Thoracic aorta (tissue), 2 donors: ENCODE measurements at places on chromosomes 4 and X.

DNA sequence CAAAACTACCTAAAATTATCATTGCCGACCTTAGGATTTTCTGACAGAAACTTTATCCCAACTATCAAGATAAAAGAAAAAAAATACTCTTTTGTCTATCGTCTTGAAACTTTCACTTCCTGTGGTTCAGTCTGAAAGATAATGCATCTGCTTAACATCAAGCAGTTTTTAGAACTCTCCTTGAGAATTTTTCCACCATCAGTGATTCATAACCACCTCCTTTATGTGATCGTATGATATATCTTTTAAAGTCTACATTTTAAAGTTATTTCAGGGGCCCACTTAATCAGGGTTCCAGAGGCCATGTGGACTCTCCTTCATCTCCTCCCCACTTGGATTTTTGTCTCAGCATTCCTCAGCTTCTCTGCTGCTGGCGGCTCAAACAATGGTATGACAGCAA, 272.8 kb upstream of the TENM3 start:
- no peak for DNase-seq

GRCh38 chr4:72365981-72366380, 203.0 kb downstream of the ADAMTS3 start:
- DNase-seq = no peak

DNA sequence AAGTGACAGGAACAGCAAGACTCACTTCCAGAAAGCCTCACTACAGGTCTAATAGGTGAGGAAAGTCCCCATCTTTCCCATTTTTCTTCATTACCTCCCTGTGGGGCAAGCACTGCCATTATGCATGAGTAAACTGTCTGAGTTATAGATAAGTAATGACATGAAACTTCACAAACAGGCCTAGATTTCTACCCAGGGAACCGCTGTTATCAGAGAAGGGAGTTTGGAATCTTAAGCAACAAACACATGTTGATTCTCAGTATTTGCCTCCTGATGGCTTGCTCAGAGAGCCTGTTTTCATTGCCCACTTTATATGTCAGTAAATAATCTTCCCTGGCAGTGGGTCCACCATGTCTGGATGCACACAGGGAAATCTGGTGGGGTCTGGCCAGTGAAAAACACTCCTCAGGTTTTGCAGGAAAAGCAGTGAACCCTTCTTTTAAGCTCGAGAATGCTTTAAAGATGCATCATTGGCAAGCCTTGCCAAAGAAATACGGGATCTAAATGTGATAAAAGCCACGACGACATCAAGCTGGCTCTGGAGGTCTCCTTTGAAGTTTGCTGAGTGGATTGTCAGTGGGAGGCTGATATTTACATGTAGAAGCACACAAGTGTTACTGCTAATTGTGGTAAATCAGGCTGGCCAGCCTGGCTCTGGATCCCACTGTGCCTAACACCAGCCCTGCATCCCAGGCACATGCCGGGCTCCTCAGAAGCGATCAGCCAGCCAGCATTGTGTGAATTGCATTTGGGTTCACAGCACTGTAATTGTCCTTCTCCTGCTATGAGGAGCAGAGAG, 25.2 kb downstream of the PDGFRA start:
- DNase-seq = no peak

DNA sequence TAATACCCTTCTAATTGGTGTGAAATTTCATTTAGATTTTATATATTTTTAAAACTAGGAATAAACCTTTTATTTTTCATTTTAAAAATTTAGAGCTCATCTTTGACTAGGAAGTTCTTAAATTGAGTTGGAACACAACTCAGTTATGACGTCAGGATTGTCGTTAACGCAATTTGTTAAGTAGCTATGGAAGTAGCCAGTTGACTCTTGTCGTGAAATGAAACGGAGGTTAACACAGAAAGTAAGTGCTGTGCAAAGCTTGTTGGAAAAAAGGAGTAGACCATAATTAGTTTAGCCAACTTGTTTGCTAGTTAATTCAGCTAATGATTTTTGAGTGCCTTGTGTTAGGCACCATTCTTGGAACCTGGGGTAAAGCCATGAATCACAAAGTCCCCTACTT, 18.3 kb downstream of the LARP7 start:
- no peak for DNase-seq

DNA sequence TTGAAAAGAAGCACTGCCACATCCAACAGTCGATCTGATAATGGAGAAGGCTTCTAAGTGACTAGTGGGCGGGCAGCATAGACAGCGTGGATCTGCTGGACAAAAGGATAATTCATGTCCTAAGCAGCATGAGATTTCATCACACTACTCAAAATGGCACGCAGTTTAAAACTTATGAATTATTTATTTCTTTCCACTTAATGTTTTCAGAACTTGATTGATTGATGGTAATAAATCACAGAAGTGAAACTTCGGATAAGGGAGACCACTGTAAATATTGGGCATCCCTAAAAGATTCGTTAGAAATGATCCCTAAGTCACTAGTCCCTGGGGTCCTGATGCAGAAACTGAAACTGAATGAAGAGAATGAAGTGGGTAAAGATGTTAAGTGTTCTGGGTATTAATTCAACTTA, 93.0 kb upstream of the ANK2 start:
- no peak for DNase-seq

DNA sequence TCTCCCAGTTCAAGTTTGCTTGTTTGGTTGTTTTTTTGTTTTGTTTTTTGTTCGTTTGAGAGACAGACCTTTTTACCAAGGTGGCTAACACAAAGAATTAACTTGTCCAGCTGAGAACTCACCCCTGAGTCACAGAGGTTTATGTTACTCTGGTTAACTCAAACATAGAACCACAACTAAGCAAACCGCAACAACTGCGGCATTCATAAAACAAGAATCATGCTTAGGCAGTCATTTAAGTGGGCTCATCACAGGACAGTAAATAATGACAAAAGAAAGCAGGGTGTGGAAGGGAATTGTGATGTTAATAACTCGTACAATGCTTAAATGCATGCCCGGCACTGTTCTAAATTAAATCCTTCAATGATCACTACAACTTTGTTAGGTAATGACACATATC, 24.7 kb upstream of the IL13RA1 start:
- DNase-seq = no peak

DNA sequence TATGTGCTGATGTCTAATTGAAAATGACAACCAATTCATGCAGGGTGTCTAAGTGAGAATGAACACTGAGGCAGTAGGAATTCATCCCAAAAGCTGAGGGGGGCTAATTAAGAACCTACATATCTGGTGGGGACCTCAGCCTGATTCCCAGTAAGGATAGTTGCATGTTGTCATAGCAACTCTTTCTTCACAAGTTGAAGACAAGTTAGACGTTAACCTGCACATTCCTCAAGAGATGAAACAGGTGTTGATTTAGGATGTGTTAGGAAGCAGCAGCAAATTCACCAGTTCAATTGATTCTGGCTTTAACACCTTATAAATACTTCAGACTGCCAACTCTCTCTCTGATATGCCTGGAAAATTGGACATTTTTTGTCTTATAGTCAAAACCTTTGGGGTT, 7.3 kb downstream of the FNIP2 start:
- no peak for DNase-seq

DNA sequence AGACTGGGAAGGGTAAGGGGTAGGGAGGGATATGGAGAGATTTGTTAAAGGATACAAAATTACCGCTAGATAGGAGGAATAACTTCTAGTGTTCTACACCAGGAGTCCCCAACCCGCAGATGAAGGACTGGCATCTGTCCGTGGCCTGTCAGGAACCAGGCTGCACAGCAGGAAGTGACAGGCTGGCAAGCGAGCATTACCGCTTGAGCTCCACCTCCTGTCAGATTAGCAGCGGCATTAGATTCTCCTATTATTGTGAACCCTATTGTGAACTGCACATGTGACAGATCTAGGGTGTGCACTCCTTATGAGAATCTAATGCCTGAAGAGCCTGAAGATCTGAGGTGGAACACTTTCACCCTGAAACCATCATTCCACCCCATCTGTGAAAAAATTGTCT, 27.9 kb upstream of the BBS7 start:
- no peak for DNase-seq

DNA sequence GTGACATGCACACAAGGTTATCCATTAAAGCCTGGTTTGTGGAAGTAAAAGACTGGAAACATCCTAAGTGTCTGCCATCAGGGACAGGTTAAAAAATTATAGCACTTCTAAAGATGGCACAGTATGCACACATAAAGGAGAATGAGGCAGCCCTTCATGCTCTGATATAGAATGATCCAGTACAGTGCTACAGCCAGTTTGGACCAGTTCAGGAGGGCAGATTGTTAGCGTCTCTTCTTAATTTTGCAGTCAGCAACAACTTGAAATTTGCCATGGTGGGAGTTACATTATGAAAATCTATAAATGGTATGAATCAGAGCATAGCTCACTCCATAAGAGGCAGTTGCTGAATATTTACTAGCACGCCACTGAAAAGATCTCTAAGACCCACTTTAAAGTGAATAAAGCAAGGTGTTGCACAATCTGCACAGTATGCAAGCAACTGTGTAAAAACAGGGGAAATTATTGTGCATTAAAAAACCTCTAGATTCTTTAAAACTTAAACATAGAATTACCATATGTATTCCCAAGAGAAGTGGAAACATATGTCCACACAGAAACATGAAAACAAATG, 20.3 kb upstream of the SOD3 start:
- DNase-seq = no peak

GRCh38 chr4:154211506-154211905, 280.1 kb downstream of the DCHS2 start:
- no peak for DNase-seq

- DNase-seq = no peak
Measured at GRCh38 chr4:77002321-77003107, 53.0 kb downstream of the SEPTIN11 start.

GRCh38 chrX:49838374-49838773, 9.3 kb downstream of the PAGE4 start:
- DNase-seq = no peak

DNA sequence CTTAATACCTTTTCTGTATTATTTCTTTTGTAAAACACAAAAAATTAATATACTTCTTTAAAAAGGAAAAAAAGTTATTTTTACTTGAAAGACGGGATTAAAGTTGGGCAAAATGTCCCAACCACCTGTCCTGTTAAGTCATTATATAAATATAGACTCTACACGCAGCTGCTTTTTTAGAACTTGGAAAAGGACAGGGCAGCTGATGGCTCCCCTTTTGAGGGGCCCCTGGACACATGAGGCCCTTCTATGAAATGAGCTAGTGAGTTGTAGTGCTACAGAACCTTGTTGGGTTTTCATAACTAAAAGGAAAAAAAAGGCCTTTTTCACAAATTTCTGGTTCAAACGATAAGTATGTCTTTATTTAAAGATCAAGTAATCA, 600 bp upstream of the BEX2 start:
- no peak for DNase-seq

GRCh38 chr4:48490012-48490679, at the start of gene ZAR1:
Gene ZAR1, plus strand, starts transcription at chr4:48490252. Its CDS starts 40 bp downstream, at chr4:48490292.
- no peak for DNase-seq

DNA sequence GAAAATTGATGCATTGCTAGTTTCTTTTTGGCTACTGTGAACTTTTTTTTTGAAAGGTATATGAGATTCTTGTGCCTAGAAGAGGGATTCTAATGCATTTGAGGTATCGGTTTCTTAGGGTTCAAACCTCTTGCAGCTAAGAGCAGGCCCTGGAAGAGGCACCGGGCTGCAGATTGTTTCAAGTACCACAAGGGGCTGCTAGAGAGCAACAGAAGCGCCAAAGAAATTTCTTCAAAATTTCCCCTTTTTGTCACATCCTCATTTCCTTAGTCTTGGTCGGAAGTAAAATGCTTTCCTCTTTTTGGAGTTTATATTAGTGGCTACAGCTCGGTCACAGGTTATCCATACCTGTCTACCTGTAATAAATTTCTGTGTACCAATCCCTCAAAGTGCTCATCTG, 89.8 kb downstream of the PDGFRA start:
- no peak for DNase-seq

DNA sequence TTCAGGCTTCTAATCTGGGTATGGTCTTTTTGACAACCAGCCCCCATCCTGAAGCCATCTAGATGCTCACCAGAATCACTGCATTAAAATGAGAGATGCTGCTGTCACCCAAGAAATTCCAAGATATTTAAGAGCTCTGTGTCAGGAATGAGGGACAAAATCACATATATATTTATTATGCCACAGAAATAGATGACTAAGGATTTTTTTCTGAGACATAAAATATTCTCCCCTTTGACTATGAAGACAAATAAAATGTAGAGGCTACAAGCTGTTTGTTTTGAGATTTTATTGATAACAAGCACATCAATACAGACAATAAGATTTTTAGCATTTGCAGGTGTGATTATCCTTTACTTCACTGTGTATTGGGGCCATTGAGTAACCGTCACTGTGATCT, 77.4 kb downstream of the COMMD8 start:
- no peak for DNase-seq

- no peak for DNase-seq
Measured at GRCh38 chr4:13166214-13166613, 317.9 kb downstream of the RAB28 start.

DNA sequence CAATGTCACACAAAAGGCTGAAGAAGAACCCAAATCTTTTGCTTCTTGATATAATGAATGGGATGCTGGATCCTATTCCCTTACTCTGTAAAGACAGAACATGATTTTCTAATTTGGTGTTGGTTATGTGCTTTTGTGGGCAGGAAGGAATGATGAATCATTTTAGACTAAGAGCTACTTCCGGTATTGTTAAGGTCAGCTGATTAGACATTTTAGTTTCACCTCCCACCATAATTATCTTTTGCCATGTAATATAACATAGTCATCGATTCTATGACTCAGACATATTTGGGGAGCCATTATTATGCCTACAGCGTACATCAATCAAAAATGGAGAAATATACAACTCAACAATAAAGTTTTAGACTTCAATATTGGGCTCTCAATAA, 265.3 kb downstream of the ZNF674 start:
- no peak for DNase-seq

GRCh38 chr4:176792326-176793059, at the start of gene VEGFC:
Gene VEGFC, minus strand, starts transcription at chr4:176792922. Its CDS starts 611 bp downstream, at chr4:176792311.
- DNase-seq = no peak

GRCh38 chr4:85675076-85676049, 200.4 kb downstream of the ARHGAP24 start:
- no peak for DNase-seq
